ENCODE measurements at places on chromosomes 12 and 14.

GRCh38 chr12:116133149-116133548, 144.3 kb downstream of the MED13L start:
- H3K4me3 ChIP-seq, result no peak overlapping the region
- H3K36me3 ChIP-seq, result no peaks in the 10 kb centered on the region
- H3K27ac ChIP-seq, result no peak overlapping the region
- no peaks in the 10 kb centered on the region for H3K27me3 ChIP-seq
- no peak for DNase-seq
- H3K4me1 ChIP-seq, result peaks cover 29% of the 10 kb centered on the region

DNA sequence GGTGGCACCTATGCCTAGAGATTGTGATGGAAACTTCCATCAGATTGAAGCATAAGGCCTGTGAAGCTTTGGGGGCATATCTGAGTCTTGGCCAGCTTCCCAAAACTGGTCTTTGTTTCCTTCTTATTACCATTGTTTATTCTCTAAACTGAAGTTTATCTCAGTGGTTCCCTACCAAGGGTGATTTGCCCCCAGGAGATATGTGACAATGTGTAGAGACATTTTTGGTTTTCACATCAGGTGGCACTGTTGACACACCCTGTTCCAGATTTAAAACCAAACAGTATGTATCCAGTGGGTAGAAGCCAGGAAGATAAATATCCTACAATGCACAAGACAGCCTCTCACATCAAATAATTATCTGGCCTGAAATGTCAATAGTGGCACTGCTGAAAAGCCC, 22.1 kb downstream of the RASSF9 start:
- no peak overlapping the region for H3K4me3 ChIP-seq
- no peak for DNase-seq
- peaks cover 3% of the 10 kb centered on the region for H3K36me3 ChIP-seq
- no peaks in the 10 kb centered on the region for H3K4me1 ChIP-seq
- H3K27me3 ChIP-seq, result no peaks in the 10 kb centered on the region

GRCh38 chr14:35883677-35884293, 57.6 kb downstream of the BRMS1L start:
- H3K27me3 ChIP-seq, result peaks cover 17% of the 10 kb centered on the region
- H3K27ac ChIP-seq, result no peak overlapping the region
- H3K4me3 ChIP-seq, result no peak overlapping the region

DNA sequence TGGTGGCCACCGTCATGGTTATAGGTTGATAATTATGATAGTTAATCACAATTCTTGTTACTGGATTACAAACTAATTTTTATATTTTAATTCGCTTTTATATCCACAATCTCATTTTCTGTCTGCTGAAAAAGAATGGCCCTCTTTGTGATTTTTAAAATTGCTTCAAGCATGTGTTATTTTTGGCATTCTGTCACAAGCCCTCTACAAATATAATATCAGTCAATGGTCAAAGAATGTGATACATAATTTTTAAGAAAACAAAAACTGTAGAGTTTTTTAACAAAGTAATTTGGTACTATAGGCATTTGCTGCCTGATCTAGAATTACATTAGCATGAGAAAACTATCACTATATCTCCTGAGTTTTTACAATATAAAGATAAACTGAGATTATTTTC, 352.0 kb upstream of the TMTC1 start:
- no peak overlapping the region for H3K27ac ChIP-seq
- no peaks in the 10 kb centered on the region for H3K36me3 ChIP-seq
- H3K27me3 ChIP-seq, result no peaks in the 10 kb centered on the region
- peaks cover 12% of the 10 kb centered on the region for H3K4me1 ChIP-seq

- no peak overlapping the region for H3K4me3 ChIP-seq
- no peak for DNase-seq
- H3K36me3 ChIP-seq, result no peaks in the 10 kb centered on the region
These were observed 19.6 kb upstream of the FBXO33 start for GRCh38 chr14:39451811-39452210.

GRCh38 chr12:75695926-75696325, 184.5 kb upstream of the KRR1 start:
- peaks cover 8% of the 10 kb centered on the region for H3K4me1 ChIP-seq
- H3K36me3 ChIP-seq, result no peaks in the 10 kb centered on the region
- H3K27ac ChIP-seq, result no peak overlapping the region
- H3K4me3 ChIP-seq, result no peak overlapping the region
- no peak for DNase-seq
- no peaks in the 10 kb centered on the region for H3K27me3 ChIP-seq

- H3K4me1 ChIP-seq, result peaks cover 5% of the 10 kb centered on the region
- H3K27me3 ChIP-seq, result no peaks in the 10 kb centered on the region
- no peak overlapping the region for H3K4me3 ChIP-seq
- H3K36me3 ChIP-seq, result no peaks in the 10 kb centered on the region
- H3K27ac ChIP-seq, result no peak overlapping the region
These were observed 81.0 kb upstream of the SCAF11 start for GRCh38 chr12:46071335-46071734.

DNA sequence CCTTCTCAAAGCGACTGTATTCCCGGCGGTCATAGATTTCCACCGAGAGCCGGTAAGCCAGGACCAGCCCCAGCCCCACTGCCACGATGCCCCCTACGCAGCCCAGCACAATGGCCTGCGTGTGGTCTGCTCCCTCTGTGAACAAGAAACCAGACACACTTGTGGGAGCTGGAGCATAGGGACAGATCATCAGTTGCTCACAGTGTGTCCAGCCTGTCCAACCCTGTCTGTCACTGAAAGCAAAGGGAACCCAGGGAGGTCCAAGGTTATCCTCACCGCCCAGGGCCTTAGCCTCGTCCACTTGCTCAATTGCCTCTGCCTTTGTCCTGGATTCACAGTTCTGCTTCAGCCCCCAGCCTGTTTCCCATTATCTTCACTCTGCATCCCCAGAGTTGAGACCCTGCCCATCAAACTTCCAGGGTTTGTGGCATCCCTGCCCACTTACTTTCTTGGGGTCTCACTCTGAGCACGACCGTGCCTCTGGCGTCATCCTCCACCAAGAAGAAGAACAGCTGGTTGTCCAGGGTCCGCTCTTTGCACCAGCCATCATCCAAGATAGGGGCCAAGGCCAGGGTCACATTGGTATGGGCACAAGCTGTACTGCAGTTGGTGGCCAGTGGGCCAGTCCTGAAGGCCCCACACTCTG, 11.3 kb upstream of the CSAD start:
- H3K4me1 ChIP-seq, result peaks cover 4% of the 10 kb centered on the region
- peaks cover 16% of the 10 kb centered on the region for H3K27me3 ChIP-seq
- DNase-seq, result no peak
- no peak overlapping the region for H3K4me3 ChIP-seq

DNA sequence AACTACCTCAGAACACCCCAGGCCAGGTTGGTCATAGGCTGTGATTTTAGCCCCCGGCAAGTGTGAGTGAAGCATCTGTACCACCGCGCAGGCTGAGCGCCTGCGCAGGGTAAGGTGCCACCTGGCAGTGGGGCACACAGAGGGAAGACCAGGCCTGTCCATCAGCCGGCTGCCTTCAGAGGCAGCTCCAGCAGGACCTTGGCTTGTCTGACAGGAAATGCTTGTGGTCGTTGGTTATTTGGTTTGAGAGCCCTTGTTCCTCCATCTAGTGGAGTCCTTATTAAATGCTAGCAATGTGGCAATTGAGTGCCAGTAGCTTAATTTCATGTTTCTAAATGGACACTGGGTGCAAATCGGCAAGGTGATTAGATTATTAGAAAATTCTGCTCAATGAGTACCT, 27.5 kb downstream of the SLC25A29 start:
- peaks cover 3% of the 10 kb centered on the region for H3K4me1 ChIP-seq
- H3K27me3 ChIP-seq, result no peaks in the 10 kb centered on the region
- no peaks in the 10 kb centered on the region for H3K36me3 ChIP-seq
- DNase-seq, result no peak
- H3K4me3 ChIP-seq, result no peak overlapping the region

DNA sequence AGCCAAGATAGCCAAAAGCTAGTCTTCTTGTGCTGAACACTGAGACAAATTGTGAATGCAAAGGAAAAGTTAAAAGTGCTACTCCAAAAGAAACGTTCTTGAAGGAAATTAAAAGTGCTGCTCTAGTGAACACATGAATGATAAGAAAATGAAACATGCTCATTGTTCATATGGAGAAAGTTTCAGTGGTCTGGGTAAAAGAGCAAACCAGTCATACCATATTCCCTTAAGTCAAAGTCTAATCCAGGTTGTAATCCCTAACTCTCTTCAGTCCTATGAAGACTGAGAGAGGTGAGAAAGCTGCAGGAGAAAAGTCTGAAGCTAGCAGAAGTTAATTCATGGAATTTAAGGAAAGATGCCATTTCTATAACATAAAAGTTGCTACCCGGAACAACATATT, 121.5 kb downstream of the MNAT1 start:
- no peak overlapping the region for H3K27ac ChIP-seq
- no peaks in the 10 kb centered on the region for H3K27me3 ChIP-seq
- H3K36me3 ChIP-seq, result peaks cover 53% of the 10 kb centered on the region

DNA sequence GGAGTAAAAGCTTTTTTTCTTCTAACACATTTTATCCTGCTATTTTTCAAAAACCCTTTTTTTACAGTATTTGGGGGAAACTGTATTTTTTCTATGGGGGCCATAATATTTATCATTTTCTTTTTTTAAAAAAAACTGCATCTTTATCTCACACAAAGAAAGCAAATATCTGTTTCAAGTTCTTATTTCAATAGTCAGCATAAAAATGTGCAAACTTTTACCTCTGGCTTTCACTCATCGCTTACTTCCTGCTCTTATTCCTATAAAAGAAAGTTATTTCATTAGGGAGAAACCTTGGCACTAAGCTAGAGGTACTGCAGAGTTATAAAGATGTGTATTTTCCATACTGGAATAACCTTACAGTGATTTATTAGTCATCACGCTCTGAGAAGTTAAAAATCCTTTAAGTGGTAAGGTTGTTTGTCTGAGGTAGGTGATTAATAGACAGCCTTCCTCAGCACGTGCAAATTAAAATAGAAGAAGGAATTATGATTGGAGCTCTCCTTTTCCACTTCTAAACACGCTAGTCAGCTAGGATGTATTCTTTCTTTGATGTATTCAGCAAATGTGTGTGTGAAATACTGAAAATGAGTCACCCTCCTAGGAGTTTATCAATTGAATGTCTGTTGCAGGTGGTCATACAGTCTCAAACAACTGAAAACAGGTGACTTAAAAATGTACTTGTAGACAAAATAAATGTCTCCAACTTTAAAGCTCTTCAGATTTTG, 461.0 kb downstream of the GXYLT1 start:
- no peaks in the 10 kb centered on the region for H3K36me3 ChIP-seq
- H3K27me3 ChIP-seq, result no peaks in the 10 kb centered on the region
- no peak overlapping the region for H3K4me3 ChIP-seq
- peaks cover 5% of the 10 kb centered on the region for H3K4me1 ChIP-seq

DNA sequence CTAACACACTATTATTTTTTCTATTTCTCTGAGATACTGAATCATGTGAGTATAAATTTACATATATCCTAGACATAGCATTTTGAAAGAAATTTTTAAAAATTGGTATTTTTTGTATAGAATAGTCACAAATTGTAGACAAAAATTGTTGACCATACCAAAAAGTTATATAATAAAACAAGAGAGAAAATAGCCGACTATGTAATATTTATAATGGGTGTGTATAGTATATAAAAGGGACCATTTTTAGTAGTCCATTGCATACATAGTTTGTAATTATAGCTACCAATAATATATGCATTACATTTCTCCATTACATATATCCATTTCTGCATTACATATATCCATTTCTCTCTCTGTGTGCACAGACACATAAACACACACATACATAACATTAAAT, 590.2 kb downstream of the TMTC2 start:
- DNase-seq, result no peak
- no peak overlapping the region for H3K27ac ChIP-seq
- no peaks in the 10 kb centered on the region for H3K36me3 ChIP-seq
- no peaks in the 10 kb centered on the region for H3K4me1 ChIP-seq

GRCh38 chr14:90809530-90810312, 6.5 kb downstream of the TTC7B start:
- H3K36me3 ChIP-seq, result no peaks in the 10 kb centered on the region
- no peak overlapping the region for H3K4me3 ChIP-seq
- H3K27ac ChIP-seq, result no peak overlapping the region
- no peaks in the 10 kb centered on the region for H3K27me3 ChIP-seq
- peaks cover 31% of the 10 kb centered on the region for H3K4me1 ChIP-seq
